ENCODE measurements at places on chromosomes 2 and 18.

DNA sequence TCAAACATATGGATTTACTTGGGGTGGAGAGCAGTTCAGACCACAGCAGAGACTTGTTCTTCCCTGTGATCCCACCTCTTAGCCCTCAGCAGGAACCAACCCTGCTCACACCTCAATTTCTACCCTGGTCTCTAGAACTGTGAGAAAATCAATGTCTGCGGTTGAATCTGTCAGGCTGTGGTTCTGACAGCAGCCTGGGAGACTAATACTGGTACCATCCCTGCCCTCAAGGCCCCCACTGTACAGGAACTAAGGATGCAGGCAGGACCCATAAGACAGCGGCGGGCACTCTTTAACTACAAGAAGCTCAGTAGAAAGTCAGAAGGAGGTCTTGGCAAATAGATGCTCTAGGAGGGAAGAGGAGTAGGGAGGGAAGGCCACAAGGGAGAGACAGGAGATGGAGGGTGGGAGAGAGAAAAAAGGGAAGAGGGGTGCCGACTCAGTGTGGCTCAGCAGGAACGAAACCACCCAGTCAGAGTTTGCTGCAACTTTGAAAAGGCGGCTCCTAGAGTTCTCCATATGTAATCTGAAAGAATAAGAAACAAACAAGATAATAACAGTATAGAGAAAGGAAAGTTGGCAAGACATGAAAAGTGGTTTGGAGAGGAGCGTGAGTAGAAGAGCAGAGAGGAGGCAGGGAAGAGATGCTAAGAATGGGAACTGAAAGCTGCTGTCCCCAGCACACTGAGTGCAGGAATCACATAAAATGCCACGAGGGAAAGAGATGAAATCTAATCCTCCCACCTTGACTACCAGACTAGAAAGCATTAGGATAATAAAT, 323.9 kb upstream of the ID2 start:
- DNase-seq = no peak

DNA sequence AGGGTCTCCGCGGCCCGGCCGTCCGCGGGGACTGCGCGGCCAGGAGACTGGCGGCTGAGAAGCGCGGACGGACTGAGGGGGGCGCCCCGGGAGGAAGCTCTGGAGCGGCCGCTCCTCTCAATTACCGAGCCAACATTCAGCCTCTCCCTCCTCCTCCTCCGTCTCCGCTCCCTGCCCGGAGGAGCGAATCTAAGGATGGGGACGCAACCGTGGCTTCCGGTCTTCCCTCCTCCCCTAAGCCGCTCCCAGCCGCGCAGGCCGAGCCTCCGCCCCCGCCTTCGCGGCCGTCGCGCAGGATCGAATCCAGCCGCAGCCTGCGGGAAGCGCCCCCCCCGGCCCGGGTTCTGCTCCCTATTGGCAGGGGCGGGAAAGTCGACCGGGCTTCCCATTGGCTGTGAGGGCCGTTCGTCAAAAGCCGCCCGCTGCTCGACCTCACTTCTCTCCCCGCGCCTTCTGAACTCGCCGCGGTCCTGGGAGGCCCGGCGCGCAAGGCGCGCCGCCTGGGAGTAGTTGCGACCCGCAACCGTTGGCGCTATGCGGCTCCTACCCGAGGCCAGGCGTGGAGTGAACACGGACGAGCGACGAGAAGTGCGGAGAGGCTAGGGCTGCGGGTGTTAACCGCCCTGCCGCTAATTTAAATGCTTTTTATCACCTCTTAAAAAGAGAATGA, at the start of gene HNRNPLL:
HNRNPLL (minus strand) TSS at position 197 of the 670 bp plus-strand sequence. CDS start 302 bp downstream, outside the sequence.
- peak; percentile 84 for DNase-seq

DNA sequence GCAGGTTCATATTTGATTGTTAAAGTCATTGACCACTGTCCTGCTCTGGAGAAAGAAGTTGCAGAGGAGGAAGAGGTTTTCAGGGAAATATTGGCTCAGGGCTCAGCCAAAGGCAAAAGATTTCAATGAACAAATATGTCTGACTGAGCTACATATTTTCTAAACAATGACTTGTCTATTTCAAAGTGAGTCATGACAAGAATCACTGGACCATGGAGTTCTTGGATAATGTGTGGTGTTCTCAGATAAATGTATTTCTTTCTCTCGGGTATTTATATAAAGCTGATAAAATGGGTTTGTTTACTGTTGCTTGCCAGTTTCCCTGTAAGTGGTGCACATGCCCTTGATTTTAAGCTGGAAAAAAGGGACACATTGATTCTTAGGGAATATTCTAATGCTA, 34.3 kb upstream of the RMP24 start:
- no peak for DNase-seq

DNA sequence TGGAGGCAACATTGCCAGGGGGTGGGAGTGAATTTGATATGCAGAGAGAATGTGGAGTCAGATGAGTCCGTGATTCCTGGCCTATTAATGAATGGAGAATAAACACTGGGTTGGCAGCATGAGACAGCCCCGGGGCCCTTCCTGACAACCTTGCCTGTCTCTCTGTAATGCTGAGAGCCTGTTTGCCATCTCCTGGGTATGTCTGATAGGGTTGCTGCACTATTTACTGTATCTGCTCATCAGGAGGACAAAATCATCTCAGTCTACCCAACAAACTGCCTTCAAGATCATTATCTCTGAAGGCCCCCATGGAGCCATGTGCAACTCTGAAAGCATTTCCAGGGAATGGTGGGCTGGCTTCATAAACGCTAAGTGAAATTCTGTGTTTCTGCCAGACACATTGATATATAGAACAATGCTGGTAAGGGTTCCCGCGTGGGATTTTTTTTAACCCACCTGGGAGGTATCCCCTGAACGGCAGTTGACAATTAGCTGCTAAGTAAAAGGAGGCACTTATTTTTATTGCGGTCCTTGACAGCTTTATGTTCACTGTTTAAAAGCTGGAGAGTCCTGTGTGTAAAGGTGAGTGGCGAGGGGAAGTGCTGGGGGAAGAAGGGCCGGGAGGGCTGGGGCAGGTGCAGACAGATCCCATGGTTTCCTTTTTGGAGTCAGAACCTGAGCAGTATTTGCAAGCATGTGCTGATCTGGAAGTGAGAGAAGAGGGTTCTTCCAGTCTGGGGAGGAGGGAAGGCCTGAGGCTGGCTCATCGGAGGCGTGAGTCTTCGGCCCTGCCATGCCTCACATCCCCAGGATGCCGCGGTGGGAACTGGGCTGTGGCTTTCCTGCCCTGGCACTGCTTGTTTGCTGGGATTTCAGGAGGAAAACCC, 64.8 kb downstream of the ARHGAP25 start:
- no peak for DNase-seq

DNA sequence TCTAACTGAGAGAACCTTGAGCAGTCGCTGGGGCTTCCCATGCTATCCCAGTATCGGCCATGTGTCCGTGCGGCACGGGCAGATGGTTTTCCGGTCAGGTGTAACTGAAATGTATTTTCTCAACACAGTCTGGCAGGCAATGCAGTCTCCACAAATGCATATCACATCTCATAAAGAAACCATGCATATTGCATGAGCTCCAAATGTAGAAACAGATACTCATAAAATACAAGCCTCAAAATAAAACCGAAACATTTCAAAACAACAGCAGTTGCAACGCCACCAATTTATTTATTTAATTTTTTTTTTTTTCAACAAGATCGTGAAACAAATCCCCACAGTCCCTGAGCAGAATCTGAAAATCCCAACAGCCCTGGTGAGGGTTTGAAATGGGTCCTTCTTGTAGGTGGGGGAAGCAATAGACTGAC, 299.4 kb downstream of the LPIN1 start:
- DNase-seq = no peak

DNA sequence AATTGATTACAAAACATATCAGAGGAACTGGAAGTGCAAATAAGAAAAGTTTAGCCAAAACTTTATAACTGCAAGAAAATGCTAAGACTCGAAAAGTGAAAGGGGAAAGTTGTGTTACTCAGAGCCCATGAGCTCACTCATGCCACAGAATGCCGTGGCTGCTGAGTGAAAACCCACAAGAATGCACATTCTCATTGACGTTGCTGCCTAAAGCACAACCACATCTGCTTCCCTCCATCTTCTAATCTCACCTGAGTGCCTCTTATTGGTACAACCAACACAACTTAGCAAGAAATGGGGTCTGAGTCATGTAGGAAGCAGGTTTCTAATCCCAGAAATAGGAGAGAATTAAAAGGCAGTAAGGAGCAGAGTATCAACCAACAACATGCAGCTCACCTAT, 259.7 kb downstream of the LNPK start:
- no peak for DNase-seq

- no peak for DNase-seq
Observed at GRCh38 chr2:866009-866680, 84.5 kb upstream of the SNTG2 start.

DNA sequence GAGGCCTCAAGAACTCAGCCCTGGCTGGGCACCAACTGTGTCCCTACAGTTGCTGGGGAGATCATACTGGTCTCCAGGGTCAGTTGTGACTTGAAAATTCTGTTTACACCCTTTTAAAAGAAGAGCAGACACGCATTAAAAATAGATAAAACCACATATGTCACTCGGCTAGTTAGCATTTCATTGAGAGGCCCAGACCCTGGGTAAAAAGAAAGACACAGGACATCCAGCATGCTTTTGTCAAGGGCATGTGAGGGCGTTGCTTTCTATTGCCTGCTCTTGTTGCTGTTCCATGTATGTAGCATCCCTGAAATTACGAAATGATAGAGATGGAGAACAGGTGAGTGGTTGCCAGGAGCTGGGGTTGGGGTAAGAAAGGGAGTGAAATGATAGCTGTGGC, 94.3 kb downstream of the SEPTIN10 start:
- DNase-seq = no peak

DNA sequence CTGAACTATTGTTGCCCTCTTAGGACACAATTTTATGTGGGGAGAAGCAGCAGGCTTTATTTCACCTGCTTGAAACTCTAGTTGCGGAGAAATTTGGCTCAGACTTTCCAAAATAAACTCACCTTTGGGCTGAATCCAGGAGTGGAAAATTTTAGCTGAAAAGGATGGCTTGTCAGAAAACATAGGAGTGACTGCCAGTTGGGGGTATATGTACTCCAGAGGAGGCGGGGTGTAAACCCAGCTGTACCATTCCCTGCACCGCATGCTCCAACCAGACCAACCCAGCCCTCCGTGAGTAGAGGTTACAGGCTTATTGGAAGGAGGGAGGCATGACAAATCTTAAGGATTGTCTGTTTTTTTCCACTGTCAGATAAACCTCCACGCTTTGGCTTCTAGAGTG, 53.8 kb downstream of the PRKCE start:
- no peak for DNase-seq

- DNase-seq = no peak
Observed at GRCh38 chr2:161905389-161906046, 168.5 kb downstream of the DPP4 start.

DNA sequence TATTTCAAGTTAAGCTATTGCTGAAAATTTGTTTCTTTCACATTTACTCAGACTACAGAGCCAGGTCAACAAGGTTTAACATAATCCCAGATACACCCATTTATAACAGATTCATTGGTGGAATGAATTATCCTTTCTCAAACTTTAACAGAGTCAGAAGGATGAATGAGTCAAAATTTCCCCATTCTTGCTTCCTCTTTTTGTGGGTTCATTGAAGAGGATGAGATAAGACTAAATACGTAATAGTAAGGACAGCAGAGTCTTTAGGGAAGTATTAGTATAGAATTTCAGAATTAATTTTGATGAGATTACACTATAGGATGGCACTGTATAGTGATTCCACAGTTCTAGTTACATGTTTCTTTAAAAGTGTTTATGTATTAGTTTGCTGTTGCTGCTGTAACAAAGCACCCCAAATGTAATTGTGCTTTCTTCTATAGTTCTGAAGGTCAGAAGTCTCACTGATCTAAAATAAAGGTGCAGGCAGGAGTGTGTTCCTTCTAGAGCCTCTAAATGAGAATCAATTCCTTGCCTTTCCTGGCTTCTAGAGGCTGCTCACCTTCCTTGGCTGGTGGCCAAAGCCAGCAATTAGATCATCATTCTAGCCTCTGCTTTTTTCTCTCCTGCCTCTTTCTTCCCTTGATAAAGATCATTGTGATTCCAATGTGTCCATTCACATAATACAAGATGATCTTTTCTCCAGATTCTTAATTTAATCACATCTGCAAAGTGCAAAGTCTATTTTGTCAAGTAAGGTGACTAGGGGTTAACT, 309.3 kb upstream of the PIK3C3 start:
- no peak for DNase-seq

DNA sequence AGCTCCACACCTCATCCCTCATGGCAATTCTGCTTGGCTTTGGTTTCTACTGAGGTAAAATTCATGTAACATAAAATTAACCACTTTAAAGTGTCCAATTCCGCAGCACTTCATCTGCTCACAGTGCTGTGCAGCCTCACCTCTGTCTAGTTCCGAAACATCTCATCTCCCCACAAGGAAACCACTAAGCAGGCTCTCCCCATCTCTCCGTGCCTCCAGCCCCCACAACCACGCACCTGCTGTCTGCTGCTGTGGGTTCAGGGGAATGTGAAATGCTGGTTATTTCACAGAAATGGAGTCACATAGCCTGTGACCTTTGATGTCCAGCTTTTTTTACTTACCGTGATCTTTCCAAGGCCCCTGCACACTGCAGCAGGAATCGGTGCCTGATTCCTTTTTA, 7.7 kb upstream of the GPC1 start:
- DNase-seq = no peak

- DNase-seq = no peak
Observed at GRCh38 chr2:64469261-64469660, 15.3 kb downstream of the LGALSL start.

GRCh38 chr18:25814841-25815458, 275.5 kb downstream of the SS18 start:
- no peak for DNase-seq

GRCh38 chr2:165281387-165281786, 42.2 kb downstream of the SCN2A start:
- DNase-seq = no peak

GRCh38 chr2:71586471-71586870, 133.1 kb downstream of the DYSF start:
- DNase-seq = no peak

GRCh38 chr18:67216846-67217245, 299.7 kb downstream of the DSEL start:
- DNase-seq = no peak

DNA sequence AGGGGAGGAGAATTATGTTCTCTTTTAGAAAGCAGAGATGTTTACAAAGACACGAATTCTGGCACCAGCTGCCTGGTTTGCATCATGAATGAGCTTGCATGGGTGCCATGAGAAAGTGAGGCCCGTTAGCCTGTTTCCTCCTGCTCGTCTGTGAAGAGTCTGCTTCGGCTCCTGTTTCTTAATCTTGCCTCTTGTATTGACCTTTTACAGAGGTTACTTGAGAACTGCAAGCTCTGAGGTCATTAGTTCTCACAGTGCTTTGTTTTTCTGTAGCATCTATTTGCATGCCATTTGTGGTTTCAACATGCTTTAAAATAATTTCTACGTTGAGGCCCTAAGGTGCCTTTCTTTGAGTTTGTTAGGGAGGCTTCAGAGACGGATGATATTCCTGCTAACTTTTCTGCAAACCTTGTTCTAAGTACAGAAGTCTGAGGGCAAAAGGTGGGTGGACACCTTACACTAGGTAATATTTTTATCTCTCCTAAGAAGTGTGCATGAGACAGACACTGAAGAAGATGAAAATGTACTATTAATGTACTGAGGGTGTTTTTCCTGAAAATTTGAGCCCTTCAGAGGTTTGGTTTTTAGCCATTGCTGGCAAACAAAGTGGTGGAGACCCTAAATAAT, 53.4 kb upstream of the LINC00305 start:
- no peak for DNase-seq

- no peak for DNase-seq
Observed at GRCh38 chr18:57668021-57668420, 46.4 kb upstream of the NARS1 start.

All from activated CD4-positive, CD25-positive, alpha-beta regulatory T cell treated with anti-CD3 and anti-CD28 coated beads, Interleukin-2, amount 50 U/mL, for 16 hours (primary cell).